ENCODE measurements at places on chromosomes 5 and 9.

DNA sequence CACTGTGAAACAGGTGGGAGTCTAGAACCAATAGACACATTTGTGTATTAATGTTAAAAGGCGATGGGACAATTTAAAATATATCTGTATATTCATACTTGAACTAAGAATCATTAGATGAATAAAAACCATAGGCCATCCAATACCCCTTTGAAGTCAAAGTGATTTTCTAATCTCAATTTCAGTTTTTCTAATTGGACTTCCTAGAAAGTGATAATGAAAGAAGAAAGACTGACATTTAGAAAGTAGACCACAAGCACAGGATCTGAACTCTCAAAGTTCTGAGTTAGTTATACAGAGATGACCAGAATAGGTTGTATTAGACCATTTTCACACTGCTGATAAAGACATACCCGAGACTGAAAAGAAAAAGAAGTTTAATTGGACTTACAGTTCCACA lies 412.8 kb upstream of the PIK3R1 start:
- no peak for DNase-seq

- no peak for DNase-seq
Observed at GRCh38 chr5:65066387-65067146, 297.8 kb downstream of the CWC27 start.

GRCh38 chr9:17555362-17556054 lies 23.4 kb upstream of the SH3GL2 start:
- no peak for DNase-seq

DNA sequence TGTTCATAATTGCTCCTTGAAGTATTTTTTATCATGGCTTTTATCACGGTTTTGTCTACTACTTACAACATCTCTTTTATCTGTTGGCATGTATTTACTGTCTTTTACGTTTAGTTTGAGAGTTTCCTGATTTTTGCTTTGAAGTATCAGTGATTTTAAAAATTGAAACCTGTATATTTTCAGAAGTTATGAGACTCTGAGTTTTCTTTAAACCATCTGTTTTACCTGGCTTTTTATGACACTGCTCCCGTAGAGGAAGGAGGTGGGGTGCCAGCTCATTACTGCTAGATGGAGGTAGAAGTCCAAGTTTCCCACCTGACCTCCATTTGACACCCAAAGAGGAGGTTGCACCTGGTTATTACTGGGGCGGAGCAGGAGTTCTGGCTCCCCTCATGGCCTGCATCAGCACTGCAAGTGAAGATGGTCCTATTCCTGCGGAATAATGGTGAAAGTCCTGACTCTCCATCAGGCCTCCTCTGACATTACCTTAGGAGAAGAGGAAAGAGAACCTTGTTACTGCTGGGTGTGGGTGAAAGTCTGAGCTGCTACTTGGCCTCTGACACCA lies 10.0 kb upstream of the ZNF131 start:
- no peak for DNase-seq

GRCh38 chr5:80282054-80282453 lies 26.2 kb upstream of the SERINC5 start:
- no peak for DNase-seq

GRCh38 chr9:1100945-1101344 lies 50.8 kb downstream of the DMRT2 start:
- DNase-seq: no peak

DNA sequence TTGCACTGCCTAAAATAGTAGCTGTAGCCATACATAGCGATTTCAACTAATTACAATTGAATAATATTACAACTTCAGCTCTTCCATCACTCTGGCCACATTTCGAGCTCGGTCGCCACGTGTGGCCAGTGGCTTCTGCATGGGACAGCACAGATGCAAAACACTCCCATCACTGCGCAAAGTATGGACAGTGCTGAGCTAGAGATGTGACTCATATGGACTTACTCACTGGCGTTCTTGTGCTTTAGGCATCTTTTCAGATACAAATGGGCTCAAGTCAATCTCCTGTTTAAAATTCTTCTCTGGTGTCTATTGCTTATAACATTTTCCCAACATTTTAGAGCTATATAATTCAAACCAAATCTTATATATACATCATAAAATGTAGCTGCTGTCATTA lies 222.7 kb downstream of the ELAVL2 start:
- DNase-seq: no peak

GRCh38 chr5:102583276-102584124 lies 84.7 kb upstream of the SLCO6A1 start:
- no peak for DNase-seq

DNA sequence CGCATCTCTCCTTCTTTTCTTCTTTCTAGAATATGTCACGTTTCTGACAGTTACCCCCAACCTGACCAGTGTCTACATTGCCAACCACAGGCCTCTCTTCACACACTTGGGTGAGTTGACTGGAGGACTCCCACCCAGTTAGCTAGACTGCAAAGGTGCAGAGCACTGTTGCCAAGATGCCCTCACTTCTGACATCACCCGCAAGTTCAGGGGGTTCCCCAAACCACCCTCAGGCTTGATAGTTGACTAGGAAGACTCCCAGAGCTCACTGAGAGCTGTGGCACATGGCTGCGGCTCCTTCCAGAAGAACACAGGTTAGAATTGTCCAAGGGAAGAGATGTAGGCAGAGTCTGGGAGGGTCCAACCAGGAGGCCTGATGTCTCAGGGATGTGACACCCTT lies 17.2 kb downstream of the ADAMTS13 start:
- DNase-seq: no peak

DNA sequence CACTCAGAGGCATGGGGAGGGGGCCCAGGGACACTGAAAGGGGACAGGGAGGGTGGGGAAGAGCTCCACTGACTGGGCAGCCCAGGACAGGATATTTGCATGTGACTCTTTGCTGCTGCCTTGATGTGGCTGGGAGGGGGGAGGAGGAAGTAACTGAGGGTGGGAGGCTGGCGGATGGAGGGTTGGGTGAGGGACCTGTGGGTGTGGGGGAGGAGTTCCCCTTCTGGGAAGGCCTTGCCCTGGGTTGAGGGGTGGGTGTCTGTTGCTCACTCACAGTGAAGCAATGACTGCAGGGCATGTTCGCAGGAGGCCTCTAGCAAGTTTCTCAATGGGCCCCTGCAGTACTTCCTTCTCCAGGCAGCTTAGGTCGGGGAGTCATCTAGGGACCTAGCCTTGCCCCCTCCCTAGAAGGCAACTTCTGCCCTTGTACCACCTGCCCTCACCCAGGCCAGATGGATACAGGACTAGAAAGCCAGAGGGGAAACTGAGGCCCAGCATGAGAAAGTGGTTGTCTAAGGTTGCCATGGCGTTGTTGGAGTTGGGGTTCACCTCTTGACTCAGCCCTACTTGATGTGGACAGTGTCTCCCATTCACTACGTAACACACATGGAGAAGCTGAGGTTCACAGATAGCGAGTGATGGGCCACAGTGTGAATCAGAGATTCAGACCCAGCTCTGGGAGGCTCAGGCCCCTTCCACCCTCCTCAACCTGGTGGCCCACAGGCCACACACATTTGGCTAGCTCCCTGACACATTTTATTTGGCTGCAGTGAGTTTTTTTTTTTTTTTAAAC lies 3.0 kb downstream of the GRK6 start:
- DNase-seq: no peak

DNA sequence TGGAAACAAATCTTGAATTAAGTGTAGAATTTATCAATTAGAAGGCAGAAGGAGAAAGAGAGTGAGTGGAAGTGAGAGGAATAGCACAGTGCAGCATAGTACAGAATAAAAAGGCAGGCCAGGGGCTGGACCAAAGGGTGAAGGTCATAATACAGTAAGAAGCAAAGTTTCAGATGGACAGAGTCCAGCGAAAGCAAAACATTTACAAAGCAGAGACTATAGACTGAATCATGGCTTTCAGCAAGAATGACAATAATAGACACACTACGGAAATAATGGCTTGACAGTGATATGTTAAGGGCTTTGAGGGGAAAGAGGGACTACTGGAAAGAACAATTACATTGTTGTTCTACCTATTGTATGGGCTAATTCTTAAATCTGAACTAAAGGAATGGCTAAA lies 249.0 kb upstream of the CHD1 start:
- DNase-seq: no peak

- peak; percentile 22 for DNase-seq
Observed at GRCh38 chr5:77946381-77947040, 170.4 kb upstream of the TBCA start.

DNA sequence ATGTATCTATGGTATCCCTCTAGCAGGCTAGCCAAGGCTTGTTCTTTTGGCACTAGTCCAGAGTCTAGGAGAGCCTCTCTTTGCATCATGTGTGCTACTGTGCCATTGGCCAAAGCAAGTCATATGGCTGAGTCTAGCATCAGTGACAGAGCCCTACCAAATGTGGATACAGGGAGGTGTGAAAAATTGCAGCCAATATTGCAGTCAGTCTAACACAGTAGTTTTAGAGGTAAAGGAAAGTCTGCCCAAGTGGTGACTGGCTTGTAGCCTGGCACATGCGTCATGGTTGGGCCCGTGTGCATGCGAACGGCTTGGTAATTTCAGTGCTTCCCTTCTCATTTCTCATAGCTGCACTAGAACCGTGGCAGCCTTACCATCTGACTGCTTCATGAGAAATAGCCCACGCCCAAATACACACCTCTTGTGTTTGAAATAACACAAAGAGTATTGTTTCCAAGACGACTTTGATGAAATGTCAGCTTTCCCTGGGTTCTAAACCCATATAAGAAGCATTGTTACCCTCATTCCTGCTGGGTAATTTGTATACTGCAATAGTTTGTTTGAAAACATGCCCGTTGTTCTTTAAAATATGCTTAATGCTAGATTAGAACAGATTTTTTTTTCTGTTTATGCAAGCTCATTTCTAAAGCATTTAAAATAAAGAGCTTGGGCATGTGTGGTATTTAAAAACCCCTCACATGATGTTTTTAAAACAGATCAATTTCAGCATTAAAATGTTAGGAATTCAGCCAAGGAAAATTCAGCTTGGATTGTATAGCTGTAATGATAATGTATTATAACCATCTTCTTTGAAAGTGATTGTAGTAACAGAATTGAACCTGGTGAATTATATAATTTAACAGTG lies 113.2 kb downstream of the TLE4 start:
- peak; percentile 87 for DNase-seq

DNA sequence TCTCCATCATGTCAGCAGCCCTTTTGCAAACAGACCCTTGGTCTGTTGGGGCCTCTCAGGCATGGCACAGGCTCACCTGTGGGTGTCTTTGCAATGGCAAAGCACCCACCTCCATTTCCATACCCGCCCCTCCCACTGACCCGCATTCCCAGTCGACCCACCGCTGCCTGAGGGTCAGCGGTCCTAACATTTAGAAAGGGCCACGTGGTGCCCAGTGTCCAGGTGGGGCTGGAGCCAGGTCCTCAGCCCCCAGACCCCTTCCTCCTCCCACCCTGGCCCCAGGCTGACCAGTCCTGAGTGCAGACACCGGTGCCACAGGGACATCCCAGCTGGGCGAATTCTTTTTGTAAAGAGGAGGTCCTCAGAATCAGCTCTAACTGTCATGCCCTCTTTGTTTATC lies 43.3 kb upstream of the CEP72 start:
- no peak for DNase-seq

- DNase-seq: no peak
Observed at GRCh38 chr5:28324174-28324573, 1285.8 kb upstream of the CDH9 start.

GRCh38 chr9:99069546-99069945 lies 35.4 kb upstream of the TGFBR1 start:
- no peak for DNase-seq

- DNase-seq: no peak
Observed at GRCh38 chr9:136180586-136180985, 24.3 kb downstream of the LHX3 start.

DNA sequence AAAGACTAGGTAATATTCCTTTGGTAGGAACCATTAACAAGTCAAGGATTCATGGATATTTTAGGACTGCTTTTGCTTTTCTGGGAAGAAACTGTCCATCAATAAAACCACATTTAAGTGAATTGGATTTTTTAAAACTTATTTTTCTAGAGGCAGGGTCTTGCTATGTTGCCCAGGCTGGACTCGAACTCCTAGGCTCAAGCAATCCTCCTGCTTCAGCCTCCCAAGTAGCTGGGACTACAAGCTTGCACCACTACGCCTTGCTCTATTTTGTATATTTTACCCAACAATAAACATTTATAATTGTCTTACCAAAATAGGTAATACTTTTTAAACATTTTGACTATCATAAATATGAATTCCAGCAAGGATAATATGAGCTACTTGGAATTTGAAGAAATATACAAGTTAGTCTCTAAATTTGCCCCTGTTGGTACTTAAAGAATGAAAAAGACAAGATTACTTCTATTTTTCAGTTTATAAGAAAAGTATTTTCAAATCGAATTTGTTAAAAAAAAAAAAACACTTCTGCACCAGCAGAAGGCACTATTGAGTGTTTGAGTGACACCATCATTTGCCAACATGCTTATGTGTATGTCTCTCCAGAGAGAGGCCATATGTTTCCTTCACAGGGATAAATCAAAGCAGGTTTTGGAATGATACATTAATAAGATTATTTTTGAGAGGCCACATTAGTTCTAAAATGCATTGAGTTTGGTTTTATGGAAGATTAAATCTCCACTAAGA lies 60.0 kb upstream of the CARTPT start:
- DNase-seq: no peak
